Activated T-helper 2 cell treated with anti-CD3 and anti-CD28 coated beads, Interferon-gamma antibody, Interleukin-2, Interleukin-4, amounts not matched to agents 10 μg/mL and 5 μg/mL and 100 μg/mL, durations not matched to agents 14 hours and 24 hours and 36 hours (primary cell): ENCODE measurements at places on chromosomes 11 and 22.

- H3K27me3 ChIP-seq, result peaks cover 61% of the 10 kb centered on the region
- peak overlapping the region; percentile 60 for H3K4me3 ChIP-seq
- peaks cover 6% of the 10 kb centered on the region for H3K4me1 ChIP-seq
- no peaks in the 10 kb centered on the region for H3K36me3 ChIP-seq
Observed at GRCh38 chr11:118142809-118143208, 9.8 kb downstream of the SCN4B start.

DNA sequence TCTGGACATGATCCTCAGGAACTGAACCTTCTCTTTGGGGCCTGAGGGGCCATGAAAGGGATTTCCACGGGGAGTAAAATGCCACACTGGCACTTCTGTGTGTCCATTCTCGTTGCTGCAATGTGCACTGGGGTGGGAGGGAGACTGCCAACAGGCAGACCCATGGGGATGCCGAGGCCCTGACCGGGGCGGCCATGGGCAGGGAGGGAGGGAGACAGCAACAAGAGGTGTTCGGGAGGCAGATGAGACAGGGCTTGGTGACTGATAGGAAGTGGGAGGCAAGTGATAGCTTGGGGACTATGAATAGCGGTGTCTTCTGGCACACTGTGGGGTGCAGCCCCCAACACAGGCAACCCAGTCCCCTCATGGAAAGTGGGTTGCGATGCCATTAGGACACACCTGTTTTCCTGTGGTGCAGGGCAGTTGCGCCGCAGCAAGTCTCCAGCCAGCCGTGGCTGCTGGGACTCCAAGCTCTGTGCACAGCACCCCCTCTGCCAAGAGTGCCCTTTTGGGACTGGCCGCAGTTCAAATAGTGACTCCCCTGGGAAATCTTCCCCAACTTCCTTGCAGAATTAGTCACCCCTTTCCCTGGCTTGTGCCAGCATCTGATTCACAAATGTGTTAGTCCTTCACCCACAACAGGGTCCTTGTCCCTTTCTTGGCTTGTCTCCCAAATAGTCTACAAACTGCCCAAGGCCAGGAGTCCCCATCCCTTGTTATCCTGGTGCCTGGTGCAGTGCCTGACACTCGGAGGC, 88.8 kb downstream of the CHST1 start:
- no peak overlapping the region for H3K4me3 ChIP-seq
- no peak for DNase-seq

DNA sequence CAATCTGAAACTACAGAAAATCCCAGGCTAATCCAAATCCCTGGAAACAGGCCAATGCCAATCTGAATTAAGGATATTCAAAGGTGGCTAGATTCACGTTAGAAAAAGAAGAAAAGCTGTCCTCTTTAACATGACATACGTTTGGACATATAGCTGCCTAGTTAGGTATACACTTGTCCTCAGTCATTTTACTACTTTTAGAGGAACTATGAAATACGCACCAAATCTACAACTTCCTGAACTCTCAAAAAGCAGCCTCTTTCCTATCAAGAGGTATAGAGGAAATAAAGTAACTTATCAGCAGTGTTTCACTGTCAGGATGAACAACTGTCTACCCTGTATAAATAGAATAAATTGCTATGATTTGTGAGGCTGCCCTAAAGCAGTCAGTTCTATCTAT, 24.0 kb downstream of the KMT5B start:
- no peak overlapping the region for H3K4me3 ChIP-seq
- H3K36me3 ChIP-seq, result peaks cover 15% of the 10 kb centered on the region
- H3K27ac ChIP-seq, result no peak overlapping the region
- no peak for DNase-seq

- H3K36me3 ChIP-seq, result no peaks in the 10 kb centered on the region
- no peak overlapping the region for H3K4me3 ChIP-seq
- no peaks in the 10 kb centered on the region for H3K27me3 ChIP-seq
- H3K27ac ChIP-seq, result no peak overlapping the region
- no peaks in the 10 kb centered on the region for H3K4me1 ChIP-seq
- no peak for DNase-seq
Observed at GRCh38 chr11:2185324-2186085, 13.9 kb upstream of the TH start.

GRCh38 chr22:33875316-33875715, 45.0 kb downstream of the LARGE1 start:
- no peaks in the 10 kb centered on the region for H3K36me3 ChIP-seq
- H3K27me3 ChIP-seq, result no peaks in the 10 kb centered on the region
- no peaks in the 10 kb centered on the region for H3K4me1 ChIP-seq
- H3K27ac ChIP-seq, result no peak overlapping the region
- DNase-seq, result no peak

DNA sequence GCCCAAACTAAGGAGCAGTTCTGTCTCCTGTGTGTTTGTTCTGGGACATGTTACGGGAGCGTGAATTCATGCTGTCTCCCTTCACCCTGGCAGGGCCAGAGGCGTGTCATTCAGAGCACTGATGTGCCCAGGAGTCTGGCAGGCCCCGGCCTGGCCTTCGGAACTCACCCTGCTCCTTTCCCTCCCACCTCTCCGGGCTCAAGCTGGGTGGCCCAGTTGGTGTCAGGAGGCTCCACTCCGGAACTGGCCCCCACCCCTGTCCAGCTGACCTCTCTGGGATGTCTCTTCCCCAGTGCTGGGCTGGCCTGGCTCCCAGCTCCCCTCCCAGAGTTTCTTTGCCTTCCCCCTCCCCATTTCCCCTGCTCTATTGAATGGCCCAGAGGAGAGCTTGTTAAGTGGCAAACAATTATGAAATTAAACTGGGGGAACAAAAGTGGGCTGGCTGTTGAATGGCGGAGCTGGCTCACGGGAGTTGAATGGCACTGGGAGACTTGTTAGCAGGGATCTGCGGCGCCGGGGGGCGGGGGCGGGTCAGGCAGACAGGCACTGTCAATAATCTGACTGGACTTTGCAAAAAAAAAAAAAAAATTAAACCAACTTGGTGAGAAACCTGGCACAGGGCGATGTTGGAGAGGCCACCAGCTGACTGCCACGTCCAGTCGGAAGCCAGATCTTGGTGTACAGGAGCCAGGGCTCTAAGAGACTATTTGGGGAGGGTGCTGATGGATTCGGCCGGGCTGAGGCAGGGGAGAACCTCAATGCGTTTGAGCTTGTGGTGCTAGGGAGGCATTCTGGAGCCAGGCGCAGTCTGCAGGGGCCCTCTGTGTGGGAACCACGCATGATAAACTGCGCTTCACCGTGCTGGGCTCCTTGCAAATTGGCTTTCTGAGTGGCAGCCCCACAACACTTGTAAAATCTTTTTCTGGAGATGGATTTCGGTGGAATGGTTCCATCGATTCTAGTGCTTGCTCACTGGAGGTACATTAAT, 1.3 kb downstream of the MPPED1 start:
- H3K4me1 ChIP-seq, result no peaks in the 10 kb centered on the region
- no peak for DNase-seq
- peaks cover 45% of the 10 kb centered on the region for H3K27me3 ChIP-seq
- no peak overlapping the region for H3K27ac ChIP-seq
- no peak overlapping the region for H3K4me3 ChIP-seq
- H3K36me3 ChIP-seq, result no peaks in the 10 kb centered on the region

DNA sequence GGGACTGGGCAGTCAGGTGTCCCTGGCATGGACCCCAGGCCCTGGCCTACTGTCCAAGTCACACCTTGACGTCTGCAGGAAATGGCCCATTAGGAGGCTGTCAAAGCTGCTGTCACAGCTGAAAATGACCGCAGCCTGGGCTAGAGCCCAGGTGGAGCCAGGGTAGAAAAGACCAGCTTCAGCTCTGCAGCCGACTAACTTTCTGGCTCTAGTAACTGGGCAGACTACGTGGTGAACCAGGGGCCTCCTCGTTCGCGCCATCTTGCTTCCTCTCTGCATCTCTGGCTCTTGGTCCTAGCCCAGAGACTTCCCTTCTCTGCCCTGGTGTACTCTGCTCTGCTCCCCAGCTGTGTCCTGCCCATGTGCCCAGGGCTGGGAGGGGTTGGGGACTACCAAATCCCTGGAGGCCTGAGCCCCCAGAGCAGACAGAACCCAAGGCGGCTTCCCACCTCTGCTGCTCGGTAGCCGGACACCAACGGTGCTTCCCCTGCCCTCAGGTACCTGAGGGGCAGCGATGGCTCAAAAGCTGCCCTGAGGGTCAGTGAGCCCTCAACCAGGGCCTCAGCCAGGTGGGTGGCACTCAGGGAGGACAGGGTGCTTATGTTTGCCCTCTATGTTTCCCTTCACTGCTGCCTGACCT, 19.7 kb downstream of the SART1 start:
- no peak for DNase-seq
- H3K4me3 ChIP-seq, result no peak overlapping the region
- H3K4me1 ChIP-seq, result no peaks in the 10 kb centered on the region
- H3K27ac ChIP-seq, result no peak overlapping the region
- no peaks in the 10 kb centered on the region for H3K27me3 ChIP-seq

- peaks cover 4% of the 10 kb centered on the region for H3K36me3 ChIP-seq
- no peak overlapping the region for H3K27ac ChIP-seq
- peaks cover 2% of the 10 kb centered on the region for H3K4me1 ChIP-seq
- no peak overlapping the region for H3K4me3 ChIP-seq
- DNase-seq, result no peak
Observed at GRCh38 chr11:10042699-10043098, 251.3 kb downstream of the SBF2 start.

GRCh38 chr22:34842630-34843029, 223.3 kb upstream of the ISX start:
- no peaks in the 10 kb centered on the region for H3K36me3 ChIP-seq
- no peak for DNase-seq
- no peaks in the 10 kb centered on the region for H3K27me3 ChIP-seq
- H3K4me3 ChIP-seq, result no peak overlapping the region
- no peak overlapping the region for H3K27ac ChIP-seq

GRCh38 chr11:60069450-60069849, 13.0 kb downstream of the MS4A3 start:
- H3K4me1 ChIP-seq, result no peaks in the 10 kb centered on the region
- no peaks in the 10 kb centered on the region for H3K36me3 ChIP-seq
- DNase-seq, result no peak
- no peaks in the 10 kb centered on the region for H3K27me3 ChIP-seq
- H3K4me3 ChIP-seq, result no peak overlapping the region

DNA sequence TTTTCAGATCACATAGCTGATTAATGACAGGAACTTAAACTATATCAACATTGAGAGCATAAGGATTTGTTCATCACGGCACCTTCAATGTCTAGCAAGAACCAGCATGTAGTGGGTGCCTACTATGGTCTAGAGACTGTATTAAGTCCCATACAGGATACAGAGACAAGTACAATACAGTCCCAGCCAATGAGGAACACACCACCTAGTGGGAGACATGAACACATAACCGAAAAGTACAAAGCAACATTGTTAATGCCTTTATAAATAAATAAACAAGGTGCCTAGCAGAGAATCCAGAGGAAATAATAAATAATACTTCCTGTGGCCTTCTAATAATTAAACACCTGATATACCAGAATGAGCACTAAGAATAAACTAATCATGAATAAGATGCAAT, 87.7 kb upstream of the OPCML start:
- no peak overlapping the region for H3K4me3 ChIP-seq
- H3K36me3 ChIP-seq, result no peaks in the 10 kb centered on the region
- no peaks in the 10 kb centered on the region for H3K4me1 ChIP-seq
- no peak overlapping the region for H3K27ac ChIP-seq

- H3K27me3 ChIP-seq, result peaks cover 5% of the 10 kb centered on the region
- H3K36me3 ChIP-seq, result no peaks in the 10 kb centered on the region
- no peaks in the 10 kb centered on the region for H3K4me1 ChIP-seq
- H3K4me3 ChIP-seq, result no peak overlapping the region
Observed at GRCh38 chr11:36039471-36039870, 95.6 kb downstream of the LDLRAD3 start.

DNA sequence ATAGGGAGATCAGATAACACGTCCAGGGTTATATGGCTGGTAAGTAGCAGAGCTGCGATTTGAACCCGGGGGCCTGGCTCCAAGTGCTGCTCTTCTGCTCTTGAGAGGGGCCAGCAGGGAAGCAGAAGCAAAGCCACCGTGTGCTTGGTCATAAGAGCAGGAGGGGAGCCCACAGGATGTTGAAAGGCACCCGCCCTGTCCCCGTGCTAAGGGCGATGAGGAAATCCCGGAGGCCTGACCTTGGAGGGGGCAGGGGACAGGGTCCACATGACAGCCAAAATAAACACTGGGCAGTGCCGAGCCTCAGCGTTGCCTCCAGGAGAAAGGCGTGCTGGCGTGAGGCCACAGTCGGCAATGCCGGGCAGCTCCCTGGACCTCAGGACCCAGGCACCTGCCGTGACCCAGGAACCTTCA, 28.8 kb downstream of the TOM1 start:
- peaks cover 24% of the 10 kb centered on the region for H3K4me1 ChIP-seq
- no peak overlapping the region for H3K27ac ChIP-seq
- DNase-seq, result no peak
- peaks cover 63% of the 10 kb centered on the region for H3K36me3 ChIP-seq
- no peaks in the 10 kb centered on the region for H3K27me3 ChIP-seq
